ENCODE measurements at places on chromosomes 2 and 18.

DNA sequence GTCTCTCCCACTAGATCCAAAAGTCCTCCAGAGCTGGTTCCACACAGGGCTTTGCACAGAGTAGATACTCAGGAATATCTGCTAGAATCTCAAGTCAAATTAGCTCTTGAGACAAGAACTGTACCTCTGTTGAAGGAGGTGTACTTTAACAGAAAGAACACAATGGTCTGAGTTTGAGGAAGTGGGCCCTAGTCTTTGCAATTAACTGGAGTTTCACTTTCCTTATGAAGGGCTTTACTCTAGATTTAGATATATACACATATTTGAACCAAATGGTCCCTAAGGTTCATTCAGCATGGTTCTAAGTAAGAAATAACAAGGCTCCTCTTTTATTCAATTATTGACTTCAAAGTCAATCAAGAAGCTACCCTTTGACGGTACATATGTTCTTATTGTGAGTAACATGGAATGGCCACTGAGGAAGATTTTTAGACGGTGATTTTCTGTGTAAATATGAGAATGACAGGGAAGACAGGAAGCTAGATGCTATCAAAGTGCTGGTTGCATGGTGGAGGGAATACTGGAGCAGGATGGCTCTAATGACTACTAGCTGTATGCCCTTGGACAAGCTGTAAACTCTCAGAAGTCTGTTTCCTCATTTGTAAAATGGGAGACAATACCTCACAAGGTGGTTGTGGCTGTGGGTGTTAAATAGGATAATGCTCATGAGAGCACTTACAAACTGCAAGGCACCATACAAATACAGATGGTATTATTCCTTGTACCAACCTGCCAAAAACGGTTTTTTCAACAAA lies 73.5 kb upstream of the SERTAD2 start:
- DNase-seq = no peak

DNA sequence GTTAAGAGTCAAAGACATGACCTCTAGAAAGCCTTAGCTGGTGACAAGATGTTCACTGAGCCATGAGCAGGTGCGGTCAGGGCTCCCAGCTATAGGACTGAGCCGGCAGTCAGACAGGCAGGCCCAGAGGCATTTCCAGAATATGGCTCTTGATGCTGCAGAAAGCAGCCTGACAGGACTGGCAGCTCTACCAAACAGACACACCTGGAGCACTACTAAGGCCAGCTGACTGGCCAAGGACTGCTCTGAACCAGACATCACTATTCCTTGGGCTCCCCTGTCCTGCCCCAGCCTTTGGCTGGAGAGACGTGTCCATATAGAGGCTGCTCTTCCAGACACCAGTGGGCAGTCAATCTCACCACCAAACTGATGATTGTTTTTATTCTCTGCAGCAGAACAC lies 98.8 kb downstream of the RIF1 start:
- no peak for DNase-seq

GRCh38 chr2:101830555-101830954 lies 133.0 kb downstream of the MAP4K4 start:
- DNase-seq = no peak

DNA sequence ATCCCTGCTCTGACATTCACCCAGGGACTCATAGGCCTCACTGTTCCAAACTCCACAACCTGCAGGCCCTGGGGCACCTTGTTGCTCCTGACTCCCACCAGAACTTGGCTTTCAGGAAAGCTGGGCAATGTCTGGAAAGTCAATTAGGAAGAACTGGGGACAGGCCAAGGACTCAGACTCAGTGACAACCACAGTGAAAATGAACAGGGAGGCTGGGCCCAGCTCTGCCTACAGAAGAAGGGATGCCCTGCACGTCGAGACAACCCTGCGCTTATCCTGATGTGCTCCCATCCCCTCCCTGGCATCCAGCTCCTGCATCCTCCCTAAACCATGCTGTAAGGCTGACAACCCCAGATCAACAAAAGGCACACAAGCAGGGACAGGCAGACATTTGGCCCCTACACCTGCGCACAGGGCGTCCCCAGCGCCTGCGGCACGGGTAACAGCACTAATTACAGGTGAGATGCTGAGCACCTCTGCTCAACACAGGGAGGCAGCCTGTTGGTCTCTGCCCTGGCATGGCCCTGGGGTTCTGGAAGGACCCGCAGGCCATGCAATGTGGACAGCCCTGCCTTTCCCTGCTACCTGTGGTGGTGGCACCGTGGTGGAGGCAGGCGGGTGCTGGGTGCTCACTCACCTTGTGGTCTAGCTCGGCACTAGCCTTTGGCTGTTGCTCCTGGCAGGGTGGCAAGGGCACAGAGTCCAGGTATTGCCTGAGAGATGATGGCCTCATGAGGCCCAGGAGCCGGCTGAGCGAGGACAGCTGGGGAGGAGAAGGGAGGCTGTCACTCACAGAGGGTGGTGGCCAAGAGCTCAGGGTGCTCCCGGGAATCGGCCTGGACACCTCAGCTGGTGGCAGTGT lies 23.6 kb upstream of the SEMA4C start:
- no peak for DNase-seq

- no peak for DNase-seq
Observed at GRCh38 chr18:38789141-38789540, 1223.5 kb upstream of the CELF4 start.

DNA sequence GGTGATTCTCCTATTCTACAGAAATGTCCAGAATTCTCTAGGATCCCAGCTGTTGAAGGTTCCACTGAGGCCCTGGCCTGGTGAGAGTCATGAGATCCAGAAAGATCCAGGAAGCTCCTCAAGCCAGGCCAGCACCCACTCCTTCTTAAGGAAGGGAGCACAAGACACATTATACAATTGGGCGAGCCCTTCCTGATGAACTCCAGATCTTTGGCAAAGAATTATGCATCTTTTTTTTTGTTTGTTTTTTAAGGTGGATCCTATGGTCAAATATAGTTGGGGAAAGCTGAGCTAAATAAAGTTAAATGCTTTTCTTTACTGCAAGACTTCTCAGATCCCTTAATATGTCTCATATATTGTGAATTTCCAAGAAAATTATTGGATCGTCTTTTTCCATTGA lies 37.0 kb upstream of the LOXHD1 start:
- no peak for DNase-seq

DNA sequence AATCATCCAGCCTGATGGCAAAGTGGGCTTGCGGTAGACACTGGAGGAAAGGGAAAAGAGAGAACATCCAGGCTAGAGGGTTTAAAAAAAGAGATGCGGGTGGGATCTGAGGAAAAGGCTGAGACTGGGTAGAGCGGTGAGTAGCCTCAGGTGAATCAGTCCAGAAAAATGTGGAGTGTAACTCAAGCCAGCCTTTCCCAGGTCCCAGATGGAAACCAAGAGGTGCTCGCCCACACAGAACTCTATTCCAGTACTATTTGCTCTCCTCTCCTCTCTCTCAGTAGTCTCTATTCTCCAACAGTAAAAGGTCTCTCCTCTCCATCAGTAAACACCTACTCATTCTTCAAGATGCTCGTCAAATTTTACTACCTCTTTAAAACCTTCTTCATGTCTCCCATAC lies 38.3 kb upstream of the NRP2 start:
- DNase-seq = no peak

- no peak for DNase-seq
Observed at GRCh38 chr2:129443235-129443864, 536.1 kb upstream of the RAB6C start.

- no peak for DNase-seq
Observed at GRCh38 chr18:73201940-73202339, 334.2 kb upstream of the NETO1 start.

DNA sequence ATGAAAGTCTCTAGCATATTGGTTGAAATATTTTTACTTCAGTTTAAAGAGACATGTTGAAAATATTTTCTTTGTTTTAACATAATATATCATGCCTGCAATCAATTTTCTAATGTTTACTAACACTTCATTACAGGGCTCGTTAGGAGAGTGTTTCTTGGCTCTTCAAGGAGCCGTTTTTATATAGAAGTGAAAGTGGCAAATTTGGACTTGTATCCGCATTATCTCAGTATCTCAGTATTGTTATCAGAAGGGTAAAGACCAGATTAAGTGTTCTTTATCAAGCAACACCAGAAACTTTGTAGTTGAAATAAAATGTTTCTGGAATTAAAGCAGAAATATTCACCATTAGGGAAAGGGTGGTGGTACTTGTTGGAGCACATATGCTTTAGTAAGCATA lies 97.8 kb downstream of the BABAM2 start:
- DNase-seq = no peak

GRCh38 chr18:23204589-23205235 lies 69.4 kb downstream of the CABLES1 start:
- DNase-seq = no peak

- DNase-seq = no peak
Observed at GRCh38 chr18:70387027-70387426, 98.2 kb downstream of the SOCS6 start.

- DNase-seq = peak; percentile 74
Observed at GRCh38 chr2:7845332-7845731, 836.5 kb upstream of the ID2 start.

DNA sequence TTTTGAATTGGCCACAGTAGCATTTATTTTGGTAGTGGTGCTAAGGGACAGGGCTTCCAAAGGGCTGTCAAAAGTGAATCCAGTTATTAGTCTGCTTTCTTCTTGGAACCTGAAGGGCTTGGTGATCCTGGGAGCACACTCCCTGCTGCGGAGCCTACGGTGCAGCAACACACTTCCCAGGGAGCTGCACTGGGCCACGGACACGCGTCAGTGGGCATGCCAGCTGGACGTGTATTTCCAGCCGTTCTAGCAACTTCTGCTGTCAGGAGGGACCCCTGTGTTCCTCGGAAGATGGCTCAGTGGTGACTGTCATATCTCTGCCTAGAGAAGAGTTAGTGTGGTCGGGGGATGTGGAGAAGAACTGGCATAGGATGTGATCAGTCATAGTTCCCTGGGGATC lies 204.6 kb downstream of the SOCS6 start:
- no peak for DNase-seq

- DNase-seq = no peak
Observed at GRCh38 chr18:78505851-78506461, 473.7 kb upstream of the SALL3 start.

- DNase-seq = no peak
Observed at GRCh38 chr2:217933617-217933993, 69.2 kb downstream of the TNS1 start.

GRCh38 chr2:144374163-144374661 lies 145.7 kb downstream of the ZEB2 start:
- no peak for DNase-seq

DNA sequence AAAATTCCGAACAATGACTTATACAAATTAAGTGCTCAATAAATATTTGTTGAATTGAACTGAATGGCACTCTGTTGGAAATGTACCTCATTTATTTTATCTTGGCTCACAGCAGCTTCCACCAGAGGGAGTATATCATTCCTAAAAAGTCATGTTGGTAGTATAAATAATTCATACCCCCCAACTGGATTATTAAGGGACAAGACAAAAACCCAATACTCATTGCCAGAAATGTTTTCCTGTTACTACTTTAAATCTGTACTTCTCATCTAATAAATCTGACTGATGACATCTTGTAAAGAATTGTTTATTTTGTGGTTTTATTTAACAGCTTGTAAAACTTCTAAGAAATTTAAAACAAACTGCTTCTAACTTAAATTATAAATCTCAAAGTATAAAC lies 163.9 kb downstream of the CDH2 start:
- no peak for DNase-seq

DNA sequence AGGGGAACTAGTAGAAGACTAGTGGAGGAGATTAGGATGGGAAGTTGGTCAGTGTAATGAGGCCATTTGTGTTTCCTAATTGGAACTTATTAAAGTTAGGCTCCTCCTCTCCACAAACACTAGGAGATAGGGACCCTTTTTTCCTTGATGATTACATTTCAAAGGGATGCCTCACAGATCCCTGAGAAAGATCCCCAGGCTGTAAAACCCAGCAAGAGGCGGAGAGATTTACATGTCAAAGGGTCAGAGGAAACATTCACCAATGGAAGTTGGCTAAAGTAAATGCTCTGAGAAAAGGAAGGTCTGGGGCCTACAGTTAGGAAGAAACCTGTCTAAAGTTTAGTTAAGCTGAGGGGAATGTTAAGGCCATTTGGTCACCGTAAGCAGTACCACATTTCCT lies 1.4 kb upstream of the CCDC85A start:
- no peak for DNase-seq

DNA sequence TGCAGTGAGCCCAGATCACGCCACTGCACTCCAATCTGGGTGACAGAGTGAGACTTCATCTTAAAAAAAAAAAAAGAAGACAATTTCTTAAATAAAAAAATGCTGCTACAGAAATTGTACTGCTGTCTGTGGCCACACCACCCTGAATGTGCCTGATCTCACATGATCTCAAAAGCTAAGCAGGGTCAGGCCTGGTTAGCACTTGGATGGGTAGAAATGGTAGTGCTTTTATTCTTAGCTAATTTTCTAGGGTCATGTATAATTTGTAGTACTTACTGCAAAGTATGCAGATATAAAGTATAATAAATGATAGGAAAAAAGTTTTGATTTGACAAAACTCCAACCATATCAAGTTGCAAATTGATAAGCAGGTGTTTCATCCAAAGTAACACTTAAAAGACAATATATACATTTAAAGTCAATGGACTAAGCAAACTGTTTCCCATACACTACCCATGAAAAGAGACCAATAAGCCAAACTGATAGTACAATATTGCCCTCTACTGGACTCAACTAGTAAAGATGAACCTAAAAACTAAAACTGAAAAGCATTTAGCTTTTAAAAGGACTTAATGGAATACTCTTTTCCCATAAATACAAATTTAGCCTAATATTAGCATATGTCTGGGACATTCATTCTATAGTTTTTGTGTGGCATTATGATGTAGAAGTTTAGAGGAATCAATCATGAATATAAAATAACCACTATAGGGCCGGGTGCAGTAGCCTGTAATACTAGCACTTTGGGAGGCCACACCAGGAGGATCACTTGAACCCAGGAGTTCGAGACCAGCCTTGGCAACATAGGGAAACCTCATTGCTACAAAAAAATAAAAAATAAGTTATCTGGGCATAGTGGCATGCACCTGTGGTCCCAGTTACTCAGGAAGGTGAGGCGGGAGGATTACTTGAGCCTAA lies 18.6 kb upstream of the PEX13 start:
- no peak for DNase-seq

- no peak for DNase-seq
Observed at GRCh38 chr2:37653093-37653492, 18.3 kb downstream of the CDC42EP3 start.

- DNase-seq = peak; percentile 13
Observed at GRCh38 chr2:11446733-11447248, 19.2 kb downstream of the E2F6 start.

GRCh38 chr2:9212010-9212635 lies 5.5 kb downstream of the ASAP2 start:
- DNase-seq = no peak

DNA sequence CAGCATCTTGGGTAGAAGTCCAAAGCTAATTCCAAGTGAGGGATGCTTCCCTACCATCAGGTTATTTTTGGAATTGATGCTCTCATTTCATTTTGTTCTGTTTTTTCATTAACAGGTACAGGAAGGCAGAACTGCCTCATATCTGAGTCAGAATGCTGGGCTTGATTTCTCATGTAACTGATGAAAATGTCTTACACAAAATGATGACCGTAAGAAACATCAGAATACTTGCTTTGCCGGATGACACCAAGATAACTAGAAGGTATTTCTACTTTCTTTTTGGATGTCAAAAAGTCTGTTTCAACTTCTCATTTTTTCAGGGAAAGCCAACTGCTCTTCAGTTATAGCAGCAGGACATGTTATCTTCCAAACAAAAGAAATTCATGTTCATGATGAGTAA lies 62.6 kb downstream of the ETAA1 start:
- no peak for DNase-seq
